ENCODE measurements at places on chromosomes 1 and 21.

DNA sequence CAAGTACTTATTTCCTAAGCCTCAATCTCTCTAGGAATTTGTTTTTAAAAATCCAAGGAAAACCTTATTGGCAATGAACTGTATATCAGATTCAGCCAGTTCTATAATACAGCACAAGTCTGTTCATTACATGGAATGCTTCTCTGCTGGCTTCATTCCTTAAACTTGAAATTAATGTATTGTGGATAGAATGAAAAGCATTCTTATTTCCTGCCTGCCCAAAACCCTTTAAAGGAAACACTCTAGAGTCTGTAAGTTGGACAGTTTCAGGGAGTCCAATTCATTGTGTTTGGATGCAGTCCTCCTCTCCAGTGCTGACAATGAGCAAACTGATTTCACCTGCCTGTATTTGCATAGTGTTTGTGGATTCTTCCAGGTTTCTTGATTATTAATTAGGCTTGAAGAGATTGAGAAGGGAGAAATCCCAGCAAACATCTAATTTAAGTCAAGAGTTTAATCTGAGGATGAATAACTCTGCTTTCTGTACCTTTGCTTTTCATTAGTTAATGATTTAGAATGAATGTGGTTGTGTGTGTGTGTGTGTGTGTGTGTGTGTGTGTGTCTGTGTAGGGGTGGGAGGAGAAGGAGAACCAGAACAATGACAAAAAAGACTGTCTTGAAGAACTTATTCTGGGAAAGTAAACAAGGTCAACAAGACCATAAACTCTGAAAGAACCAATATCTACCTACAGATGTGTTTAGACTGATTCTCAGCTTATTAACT lies 61.2 kb downstream of the CACHD1 start:
- DNase-seq: no peak

GRCh38 chr1:221823149-221823548 lies 81.3 kb upstream of the DUSP10 start:
- no peak for DNase-seq

- DNase-seq: no peak
Observed at GRCh38 chr1:2378441-2378851, 12.9 kb downstream of the MORN1 start.

- no peak for DNase-seq
Observed at GRCh38 chr21:37737996-37738395, 178.3 kb downstream of the KCNJ6 start.

DNA sequence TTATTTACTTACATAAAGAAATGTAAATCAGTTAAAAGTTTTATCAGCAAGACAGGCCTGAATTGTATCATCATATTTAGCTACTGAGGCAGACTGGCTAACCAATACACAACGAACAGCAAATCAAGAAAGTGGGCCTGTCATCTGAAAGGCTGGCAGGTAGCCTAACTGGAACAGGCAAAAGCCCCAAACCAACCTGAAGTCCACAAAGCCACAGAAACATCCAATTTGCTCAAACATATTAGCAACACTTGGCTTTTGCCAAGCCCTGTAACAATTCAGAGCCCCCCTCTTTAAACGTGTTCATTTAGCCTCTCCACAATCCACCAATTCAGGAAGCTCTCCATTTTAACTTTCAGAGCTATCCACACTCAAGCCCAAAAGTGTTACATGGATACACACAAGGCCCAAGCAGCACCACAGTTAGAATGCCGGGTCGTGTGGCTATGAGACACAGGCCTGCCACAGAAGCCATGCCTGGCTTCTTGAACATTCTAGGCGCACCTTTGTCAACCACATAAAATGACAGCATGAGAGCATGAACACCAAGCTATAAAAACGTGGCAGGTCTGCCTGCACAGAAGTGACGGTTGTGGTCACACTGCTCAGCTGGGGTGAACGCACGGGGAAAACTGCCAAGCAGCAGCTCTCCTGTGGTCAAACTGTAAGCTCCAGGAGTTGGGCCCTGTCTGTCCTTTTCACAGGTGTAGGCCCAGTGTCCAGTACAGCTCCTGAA lies 49.3 kb downstream of the CD34 start:
- DNase-seq: no peak

- DNase-seq: no peak
Observed at GRCh38 chr1:53390736-53391135, 62.9 kb upstream of the LRP8 start.

DNA sequence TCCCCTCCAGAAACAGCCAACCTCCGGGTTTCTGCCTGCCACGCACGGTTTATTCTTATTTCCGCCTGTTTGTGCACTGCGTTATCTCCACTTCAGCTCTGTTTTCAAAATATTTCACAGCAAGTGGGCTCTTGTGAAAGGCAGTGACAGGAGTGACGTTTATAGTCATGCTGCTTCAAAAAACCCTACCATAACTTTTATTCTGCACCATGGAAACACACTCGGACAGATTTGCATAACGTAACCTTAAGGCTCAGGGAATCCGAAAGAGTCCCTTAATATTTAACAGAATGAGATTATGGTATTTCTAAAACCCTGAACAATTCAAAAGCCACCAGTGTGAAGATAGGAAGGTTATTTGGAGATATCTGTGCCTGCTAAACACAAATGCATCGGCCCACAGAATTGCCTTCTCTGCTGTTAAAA lies 782 bp upstream of the SDE2 start:
- DNase-seq: no peak

DNA sequence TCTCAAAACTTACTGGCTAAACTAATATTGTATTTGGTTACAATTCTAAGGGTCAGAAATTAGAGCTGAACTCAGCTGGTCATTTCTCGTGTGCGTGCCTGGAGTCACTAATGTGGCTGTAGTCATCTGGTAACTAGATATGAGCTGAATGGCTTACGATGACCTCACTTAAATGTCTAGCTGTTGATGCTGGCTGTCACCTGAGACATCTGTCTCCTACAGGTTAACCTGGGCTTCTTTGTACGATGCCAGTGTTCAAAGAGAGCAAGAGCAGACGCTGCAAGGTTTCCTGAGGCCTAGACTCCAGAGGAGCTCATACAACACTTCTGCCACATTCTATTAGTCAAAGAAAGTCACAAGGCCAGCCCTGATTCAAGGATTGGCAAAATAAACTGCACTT lies 17.1 kb upstream of the ALG6 start:
- DNase-seq: no peak

DNA sequence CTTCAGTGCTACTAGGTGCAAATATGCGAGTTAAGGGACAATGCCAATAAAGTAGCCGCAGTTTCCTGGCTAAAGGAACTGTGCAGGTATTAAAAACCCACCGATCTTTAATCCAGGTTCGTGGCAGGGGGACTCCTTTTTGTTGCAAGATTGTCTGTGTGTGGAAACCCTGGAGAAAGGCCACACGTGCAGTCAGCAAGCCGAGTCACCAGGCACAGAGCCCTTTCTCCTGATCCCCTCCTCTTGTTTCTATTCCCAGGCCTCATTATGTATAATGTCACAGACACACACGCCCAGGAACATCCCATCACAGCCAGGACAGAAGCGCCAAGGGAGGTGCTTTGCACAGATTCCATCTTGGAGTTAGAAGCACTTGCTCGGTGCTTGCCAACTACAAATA lies 528.9 kb downstream of the KIF26B start:
- DNase-seq: no peak

- no peak for DNase-seq
Observed at GRCh38 chr1:233707153-233707879, 93.4 kb downstream of the KCNK1 start.

- no peak for DNase-seq
Observed at GRCh38 chr21:17921579-17922530, 102.7 kb upstream of the C21orf91 start.

GRCh38 chr1:234277161-234277868 lies 95.9 kb upstream of the COA6 start:
- no peak for DNase-seq

GRCh38 chr21:38123626-38124025 lies 133.2 kb upstream of the KCNJ15 start:
- no peak for DNase-seq

GRCh38 chr1:25927521-25928265 lies 21.5 kb upstream of the STMN1 start:
- DNase-seq: no peak

DNA sequence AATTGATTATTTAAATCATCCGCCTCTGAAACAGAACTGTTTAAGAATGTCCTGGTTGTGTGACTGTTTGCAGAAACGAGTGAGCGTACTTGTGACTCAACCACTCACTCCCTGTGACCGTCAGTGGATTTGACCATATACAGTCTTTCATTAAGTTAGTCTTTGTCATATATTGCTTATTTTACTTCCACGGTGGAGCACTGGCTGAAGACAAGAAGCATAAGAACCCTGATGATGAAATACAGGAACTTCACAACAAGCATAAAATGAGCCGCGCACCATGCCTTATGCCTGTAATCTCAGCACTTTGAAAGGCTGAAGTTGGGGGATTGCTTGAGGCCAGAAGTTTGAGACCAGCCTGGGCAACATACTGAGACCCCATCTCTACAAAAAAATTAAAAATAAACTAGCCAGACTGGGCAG lies 194.0 kb downstream of the TOMM20 start:
- no peak for DNase-seq

- DNase-seq: no peak
Observed at GRCh38 chr1:180151508-180151907, 3.2 kb upstream of the QSOX1 start.

DNA sequence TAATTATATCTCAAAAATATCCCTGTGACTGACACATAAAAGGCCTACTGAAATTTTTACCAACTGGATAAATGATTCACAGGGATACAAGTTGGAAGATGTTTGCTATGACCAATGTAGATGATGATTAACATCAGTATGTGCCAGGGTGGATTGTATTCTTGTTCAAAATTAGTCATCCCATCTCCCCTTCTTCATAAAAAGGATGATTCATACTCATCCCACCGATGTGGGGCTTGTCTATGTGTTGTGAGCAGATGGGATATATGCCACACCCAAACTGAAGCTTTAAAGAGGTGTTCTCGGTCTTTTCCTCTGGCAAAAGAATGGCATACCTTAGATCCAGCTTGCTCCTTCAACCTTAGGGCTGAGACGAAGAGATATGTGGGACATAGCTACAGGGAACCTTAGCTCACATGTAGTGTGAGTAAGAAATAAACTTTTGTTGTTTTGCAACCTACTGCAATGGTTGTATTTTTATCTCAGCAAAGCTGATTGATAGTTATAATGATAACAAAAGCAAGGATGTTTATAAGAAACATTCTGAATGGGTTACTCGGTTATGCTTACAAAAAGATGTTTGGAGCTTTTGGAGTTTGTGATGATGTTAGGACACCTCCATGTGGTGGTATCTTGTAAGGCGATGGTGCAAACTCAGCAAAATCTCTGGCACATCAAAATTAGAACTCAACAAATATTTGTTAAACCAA lies 29.4 kb downstream of the SPATA17 start:
- DNase-seq: no peak

GRCh38 chr1:154453574-154454352 lies 48.3 kb upstream of the TDRD10 start:
- DNase-seq: no peak

- no peak for DNase-seq
Observed at GRCh38 chr1:236240675-236241074, 41.1 kb downstream of the ERO1B start.

- DNase-seq: no peak
Observed at GRCh38 chr1:160836981-160837557, 25.6 kb downstream of the CD244 start.

- DNase-seq: no peak
Observed at GRCh38 chr1:84619383-84620102, 45.3 kb upstream of the CTBS start.

DNA sequence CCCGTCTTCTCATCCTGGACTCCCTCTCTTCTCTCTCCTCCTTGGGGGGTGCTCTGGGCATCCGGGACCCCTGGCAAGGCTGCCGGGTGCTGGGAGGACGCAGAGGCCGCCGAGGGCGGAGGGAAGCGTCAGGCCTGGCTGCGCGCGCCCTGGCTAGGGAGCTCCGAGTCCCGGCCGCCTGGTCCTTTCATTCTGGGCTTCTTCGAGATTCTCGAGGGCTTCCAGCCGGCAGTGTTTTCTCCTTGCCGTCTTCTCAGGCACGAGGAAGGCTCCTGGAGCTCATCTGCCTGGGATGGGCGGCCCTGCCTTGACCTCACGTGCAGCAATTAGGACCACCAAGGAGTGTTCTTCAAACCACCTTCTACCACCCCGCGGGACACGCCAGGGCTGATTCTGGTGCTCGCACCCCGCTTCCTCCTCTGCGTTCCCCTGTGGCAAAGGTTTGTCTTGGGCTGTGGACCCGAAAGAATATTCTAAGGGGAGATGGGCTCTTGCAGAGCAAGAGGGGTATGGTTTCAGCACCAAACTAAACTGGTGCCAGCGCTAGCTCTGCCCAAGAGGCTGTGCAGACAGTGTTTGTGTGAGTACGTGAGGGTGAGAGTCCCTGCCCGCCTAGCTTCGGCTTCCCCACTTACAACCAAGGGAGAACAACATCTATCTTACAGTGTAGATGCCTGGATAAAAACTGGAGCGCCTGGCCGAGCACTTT lies 36.5 kb downstream of the PIK3CD start:
- no peak for DNase-seq

DNA sequence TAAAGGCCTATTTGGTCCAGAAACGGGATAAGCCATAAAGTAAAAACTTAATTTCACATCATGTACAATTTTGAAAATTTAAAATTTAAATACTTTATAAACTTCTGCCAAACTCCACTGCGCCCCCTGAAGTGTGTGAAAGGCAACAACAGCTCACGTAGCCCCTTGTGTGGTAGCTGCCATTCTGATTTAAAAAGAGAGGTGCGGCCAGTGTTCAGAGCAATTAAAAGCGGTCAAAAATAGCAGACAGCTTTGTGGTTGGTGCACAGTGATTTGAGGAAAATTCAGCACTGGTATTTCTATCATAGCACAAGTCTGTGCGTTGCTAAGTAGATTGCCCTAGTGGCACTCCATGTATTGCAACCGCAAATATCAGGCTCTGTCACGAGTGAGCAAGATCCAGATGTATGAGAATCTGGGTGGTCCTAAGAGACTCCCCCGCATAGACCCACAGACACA lies 122.5 kb downstream of the ATG4C start:
- DNase-seq: no peak

- no peak for DNase-seq
Observed at GRCh38 chr1:55232448-55233144, 17.4 kb upstream of the USP24 start.

DNA sequence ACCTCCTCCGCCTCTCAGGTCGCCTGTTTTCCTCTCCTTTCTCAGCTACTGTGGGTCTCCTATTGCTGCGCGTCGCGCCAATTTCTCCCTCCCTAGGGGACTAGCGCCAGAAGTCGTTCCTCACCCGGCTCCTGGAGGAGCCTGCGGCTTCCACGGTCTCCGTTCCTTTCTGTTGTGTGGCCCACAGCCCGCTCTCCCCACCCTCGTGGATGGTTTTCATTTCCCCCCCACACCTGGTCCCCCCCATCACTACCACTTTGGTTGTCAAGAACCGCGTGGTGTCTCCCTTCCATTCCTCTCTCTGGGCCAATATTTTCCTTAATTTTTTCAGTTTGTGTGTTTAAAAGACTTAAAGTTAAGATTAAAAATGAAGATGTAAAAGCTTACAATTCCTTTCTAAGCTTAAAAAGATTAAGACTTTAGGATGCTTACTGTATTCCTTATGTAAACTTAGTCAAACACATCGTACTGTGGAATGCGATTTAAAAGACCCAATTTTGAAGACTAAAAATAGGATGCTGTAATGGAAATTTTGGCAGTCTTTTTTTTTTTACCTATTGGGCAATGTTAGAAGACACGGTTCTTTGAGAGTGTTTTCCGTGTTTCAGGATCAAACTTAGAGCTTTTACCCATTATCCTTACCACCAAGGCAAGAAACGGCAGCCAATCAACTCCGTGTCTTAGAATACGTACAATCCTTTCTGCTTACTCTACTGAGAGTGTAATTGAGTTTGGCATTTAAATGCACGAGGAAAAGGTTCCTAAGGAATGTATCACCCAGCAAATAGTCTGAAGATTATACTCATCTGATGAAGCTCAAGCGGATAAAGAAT lies 773 bp downstream of the CNST start:
- no peak for DNase-seq

- DNase-seq: no peak
Observed at GRCh38 chr1:214967865-214968575, 114.5 kb upstream of the KCNK2 start.

Measured in NCI-H1048 (cell line).